ENCODE measurements at places on chromosomes 4 and X.

DNA sequence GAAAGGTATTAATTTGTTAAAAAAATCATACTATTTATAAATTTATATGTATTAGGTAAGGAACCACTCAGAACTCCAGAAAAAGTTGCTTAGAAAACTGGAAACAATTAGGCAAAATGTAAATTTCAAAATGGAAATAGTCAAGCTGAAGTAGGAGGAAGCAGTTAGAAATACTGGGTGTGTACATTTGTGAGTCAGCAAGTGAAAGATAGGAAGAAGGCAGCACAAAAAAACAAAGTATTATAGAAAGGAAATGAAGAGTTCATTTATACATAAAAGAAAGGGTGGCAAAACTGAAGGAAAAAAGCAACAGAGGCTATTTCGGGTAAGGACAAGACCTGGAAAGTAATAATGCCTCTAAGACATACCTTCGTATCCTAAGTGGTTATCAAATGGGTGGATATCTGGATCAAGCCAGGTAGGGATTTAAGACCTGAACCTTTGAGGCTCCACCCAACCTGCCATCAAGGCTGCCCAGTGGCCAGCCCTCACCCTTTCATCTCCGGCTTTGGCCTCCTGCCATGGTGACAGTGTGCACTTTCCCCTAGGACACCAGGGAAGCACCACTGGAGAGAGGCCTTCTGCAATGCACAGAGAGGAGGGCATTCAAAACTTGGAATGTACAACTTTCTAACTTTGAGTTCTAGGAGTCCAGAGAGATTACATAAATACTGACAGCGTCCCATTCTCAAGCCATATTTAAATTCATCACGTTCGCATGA, at the start of gene LRRC66:
Gene LRRC66, minus strand, starts transcription at position 428 of the 722 bp plus-strand sequence. CDS start 2,750 bp downstream, outside the sequence.
- no peak for DNase-seq

GRCh38 chr4:125827696-125828052, 512.9 kb downstream of the FAT4 start:
- no peak for DNase-seq

- no peak for DNase-seq
Measured at GRCh38 chr4:27318740-27319139, 458.1 kb downstream of the STIM2 start.

DNA sequence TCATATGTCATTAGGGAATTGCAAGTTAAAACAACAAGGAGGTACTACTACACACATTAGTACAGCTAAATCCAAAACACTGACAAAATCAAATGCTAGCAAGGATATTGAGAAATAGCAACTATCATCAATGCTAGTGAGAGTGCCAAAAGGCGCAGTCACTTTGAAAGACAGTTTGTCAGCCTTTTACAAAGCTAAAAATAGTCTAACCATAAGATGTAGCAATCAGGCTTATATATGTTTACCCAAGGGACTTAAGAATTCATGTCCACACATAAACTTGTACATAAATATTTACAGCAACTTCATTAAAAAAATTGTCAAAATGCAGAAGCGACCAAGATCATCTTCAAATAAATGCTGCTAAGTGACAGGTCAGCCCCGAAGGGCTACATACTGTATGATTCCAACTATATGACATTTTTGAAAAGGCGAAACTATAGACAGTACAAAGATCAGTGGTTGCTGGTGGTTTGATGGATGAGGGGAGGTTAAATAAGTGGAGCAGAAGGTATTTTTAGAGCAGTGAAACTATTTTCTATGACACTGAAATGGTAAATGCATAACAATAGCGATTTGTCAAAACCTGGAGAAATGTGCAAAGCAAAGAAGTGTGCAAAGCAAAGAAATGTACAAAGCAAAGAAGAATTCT, 704.8 kb downstream of the ARAP2 start:
- no peak for DNase-seq

DNA sequence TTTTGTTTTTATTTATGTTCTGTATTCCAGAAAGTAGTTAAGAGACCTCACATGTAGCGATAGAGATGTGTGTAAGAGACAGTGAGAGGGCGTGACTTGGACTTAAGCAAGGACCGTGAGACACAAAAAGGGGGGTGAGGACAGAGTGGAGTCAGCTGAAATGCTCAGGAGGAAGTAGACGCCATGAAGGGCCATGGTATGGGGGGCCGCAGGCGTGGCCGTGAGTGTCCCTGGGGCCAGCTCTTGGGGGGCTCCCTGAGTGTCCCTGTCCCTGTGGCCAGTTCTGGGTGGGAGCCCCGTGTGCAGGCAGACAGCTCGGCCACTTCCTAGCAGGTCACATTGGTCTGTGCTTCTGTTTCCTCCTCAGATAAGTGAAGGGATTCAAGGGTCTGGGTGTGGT, 23.0 kb upstream of the MSANTD1 start:
- no peak for DNase-seq
